Globus pallidus (tissue), 1 donor: ENCODE measurements at places on chromosomes 6 and 20.

DNA sequence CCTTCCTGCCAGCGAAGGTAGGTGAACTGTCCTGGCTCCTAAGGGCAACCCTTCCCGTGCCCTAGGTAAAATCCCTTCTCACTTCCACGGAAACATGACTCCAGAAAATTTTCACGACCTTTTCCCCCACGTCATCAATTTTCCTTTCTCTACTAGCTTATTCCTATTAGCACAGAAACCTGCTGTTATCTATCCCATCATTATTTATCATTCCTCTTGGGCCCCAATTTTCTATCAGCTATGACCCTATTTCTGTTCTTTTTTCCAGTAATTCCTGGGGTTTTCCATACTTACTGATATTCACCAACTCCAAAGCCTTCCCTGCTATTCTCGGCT, 23.8 kb upstream of the GCM1 start:
- DNase-seq = no peak

DNA sequence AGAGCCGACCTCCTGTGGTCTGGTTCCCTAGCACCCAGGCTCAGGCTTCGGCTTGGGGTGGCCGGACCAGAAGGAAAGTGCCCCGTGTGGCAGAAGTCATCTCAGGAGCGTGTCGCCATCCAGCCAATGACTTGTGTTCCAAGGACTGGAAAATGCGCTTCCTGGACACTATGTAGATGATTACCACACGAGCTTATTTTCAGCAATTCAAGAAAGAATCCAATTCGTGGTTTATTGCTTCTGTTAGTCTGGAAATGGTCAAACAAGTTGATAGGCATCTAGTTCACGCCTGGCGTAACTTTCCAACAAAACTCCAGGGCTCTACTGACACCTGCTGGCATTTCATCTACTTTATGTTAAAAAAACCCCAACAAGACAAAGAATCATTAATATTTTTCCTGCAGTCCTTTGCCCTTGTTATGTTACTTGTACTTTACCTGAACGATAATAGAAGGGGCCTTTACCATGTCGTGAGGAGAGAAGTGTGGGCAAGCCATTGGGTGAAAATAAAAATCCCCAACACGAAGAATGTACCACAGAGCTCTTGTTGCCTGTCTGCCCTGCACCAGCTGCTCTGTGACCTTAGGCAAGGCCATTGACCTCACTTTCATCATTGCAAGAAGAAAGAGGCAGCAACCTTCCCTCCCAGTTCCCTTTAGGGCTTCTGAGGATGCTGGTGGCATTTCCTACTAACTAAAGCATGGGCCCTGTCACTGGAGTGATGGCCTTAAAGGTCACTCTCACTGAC, 154.7 kb upstream of the LAMP5 start:
- DNase-seq = peak; percentile 33

DNA sequence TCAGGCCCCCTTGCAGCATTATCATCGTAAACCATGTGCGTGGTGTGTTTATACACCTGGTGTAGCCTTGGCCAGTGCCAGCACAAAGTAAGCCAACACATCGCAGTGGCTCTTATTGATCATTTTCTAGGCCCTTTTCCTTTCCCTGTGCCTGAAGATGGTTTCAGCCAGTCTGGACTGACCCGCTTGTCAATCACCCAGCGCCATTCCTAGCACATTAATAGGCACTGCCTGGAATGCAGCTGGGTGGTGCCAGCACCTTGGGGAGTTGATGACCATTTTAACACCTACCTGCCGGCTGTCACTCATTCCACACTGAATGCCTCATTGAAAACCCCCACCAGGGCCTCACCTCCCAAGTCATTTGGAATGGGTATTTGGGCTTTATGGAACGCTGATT, 4.9 kb upstream of the UQCC2 start:
- no peak for DNase-seq

GRCh38 chr6:39003072-39003471, 45.5 kb upstream of the GLP1R start:
- no peak for DNase-seq

GRCh38 chr6:26394289-26394688, 7.8 kb upstream of the BTN3A1 start:
- no peak for DNase-seq

DNA sequence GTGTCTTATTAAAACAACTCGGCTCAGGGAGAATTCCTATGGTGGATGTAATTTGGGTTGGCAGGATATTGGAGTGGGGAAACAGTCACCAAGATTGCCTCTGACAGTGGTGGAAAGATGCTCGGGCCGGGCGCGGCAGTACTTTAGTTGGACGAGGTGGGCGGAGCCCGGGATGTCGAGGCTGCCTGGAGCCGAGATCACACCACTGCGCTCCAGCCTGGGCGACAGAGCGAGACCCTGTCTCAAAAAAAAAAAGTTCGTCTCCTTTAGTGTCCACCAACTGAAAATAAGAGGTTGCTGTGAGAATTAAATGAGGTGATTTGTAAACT, 621 bp downstream of the NOL7 start:
- no peak for DNase-seq
